ENCODE measurements at places on chromosomes 3 and 15.

GRCh38 chr3:182276512-182276911, 516.8 kb upstream of the ATP11B start:
- no peak for DNase-seq

GRCh38 chr3:56904552-56905215, 102.9 kb upstream of the ARHGEF3 start:
- DNase-seq: no peak

- no peak for DNase-seq
These were observed 1271.0 kb downstream of the NSUN3 start for GRCh38 chr3:95333826-95334225.

- DNase-seq: no peak
These were observed 220.3 kb downstream of the LRRN1 start for GRCh38 chr3:4019501-4019900.

DNA sequence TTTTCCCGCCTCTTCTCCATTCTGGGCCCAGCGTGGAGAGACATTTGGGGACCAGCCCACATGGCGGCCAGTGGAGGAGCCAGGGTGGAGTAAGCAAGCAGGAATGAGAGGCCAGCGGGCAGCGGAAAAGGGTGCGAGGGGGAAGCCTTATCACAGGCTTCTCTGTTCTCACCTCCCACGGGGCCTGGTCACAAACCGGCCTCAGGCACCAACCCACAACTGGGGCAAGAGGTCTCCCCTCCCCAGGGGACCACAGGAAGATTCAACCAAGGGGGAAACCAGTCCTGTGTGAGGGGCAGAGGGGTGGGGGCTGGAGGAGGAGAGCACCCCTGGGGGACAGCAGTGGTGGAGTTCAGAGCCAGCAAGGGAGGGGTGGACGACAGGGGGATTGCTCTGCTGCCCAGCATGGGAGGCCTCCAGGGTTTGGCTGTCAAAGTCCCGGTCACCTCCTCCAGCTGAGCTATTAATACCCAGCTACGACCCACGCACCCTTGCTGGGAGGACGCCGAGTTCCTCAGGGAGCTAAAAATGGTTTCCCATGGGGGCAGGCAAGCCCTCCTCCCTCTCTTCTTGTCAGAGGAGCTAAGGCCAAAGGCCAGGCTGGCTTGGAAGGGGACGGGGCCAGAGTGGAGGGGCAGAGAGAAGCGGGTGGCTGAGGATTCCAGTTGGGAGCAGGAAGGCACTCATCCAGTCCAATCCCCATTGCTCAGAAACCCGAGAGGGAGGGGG, 23.8 kb upstream of the RPL29 start:
- DNase-seq: no peak

- DNase-seq: no peak
These were observed 70.5 kb upstream of the SLC4A7 start for GRCh38 chr3:27554706-27555105.

Measured in femur (tissue), 1 donor.